ENCODE measurements at places on chromosomes 4 and X. TPM values are rescaled to one million over a fixed set of nuclear protein-coding genes. Genes with fewer than 3 reads are reported as not detected.

DNA sequence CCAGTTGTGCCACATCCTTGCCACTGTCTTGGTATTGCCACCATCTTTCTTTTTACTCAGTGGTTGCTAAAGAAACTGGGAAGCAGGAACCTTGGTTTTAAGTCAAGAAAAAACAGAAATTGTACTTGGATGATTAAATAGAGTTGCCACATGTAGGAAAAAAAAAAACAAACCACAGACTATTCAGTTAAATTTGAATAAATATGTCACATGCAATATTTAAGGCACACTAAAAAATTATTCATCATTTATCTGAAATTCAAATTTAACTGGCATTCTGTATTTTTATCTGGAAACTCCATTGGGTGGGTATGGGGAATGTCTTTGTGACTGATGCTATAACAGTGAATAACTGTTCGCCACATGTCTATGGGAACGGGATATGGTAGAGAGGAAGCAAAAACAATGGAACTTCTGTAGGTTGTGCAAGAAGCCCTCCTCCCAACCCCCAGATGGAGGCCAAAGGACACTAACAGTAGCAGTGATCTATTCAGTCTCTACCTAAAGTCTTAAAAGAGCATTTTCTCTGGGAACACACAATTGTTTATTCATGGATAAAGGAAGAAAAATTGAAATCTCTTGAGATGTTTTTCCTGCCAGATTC lies 57.0 kb upstream of the PLAC8 start:
- H3K36me3 ChIP-seq, result no peaks in the 10 kb centered on the region
- no peak for DNase-seq
- peaks cover 7% of the 10 kb centered on the region for H3K4me1 ChIP-seq

DNA sequence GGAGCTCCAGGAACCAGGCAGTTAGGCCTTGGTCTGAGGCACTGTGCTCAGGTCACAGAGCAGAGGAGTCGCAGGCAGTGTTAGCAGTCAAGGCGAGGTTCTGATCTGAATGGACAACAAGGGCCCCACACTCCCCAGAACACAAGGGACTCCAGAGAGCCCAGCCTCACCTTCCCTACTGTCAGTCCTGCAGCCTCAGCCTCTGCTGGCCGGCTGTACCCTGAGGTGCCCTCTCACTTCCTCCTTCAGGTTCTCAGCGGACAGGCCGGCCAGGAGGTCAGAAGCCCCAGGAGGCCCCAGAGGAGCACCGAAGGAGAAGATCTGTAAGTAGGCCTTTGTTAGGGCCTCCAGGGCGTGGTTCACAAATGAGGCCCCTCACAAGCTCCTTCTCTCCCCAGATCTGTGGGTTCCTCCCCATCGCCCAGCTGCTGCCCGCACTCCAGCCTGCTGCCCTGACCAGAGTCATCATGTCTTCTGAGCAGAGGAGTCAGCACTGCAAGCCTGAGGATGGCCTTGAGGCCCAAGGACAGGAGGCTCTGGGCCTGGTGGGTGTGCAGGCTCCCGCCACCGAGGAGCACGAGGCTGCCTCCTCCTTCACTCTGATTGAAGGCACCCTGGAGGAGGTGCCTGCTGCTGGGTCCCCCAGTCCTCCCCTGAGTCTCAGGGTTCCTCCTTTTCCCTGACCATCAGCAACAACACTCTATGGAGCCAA lies 26.2 kb downstream of the MAGEA9 start:
- H3K4me1 ChIP-seq, result no peaks in the 10 kb centered on the region
- no peaks in the 10 kb centered on the region for H3K27me3 ChIP-seq
- H3K27ac ChIP-seq, result no peak overlapping the region
- H3K36me3 ChIP-seq, result no peaks in the 10 kb centered on the region
- no peak overlapping the region for H3K4me3 ChIP-seq
- no peak for DNase-seq

DNA sequence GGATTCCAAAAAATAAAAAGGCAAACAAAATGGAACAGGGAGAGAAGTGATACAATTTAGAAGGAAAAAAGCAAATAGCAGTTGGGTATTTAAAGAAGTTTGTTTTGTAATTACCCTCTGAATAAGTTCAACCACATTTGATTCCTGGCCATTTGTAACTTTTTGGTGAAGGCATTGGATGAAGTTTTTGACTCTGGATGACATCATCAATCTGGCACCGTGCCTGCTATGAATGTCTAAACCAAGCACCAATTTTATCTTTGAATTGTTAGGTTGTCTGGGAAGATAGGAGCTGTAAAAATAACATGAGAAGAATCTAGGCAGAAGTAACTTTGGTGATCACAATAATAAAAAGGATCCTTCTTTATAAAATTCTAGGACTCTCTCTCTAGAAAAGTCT lies 29.5 kb downstream of the TMPRSS11A start:
- no peak overlapping the region for H3K27ac ChIP-seq
- no peaks in the 10 kb centered on the region for H3K27me3 ChIP-seq
- no peak overlapping the region for H3K4me3 ChIP-seq
- no peaks in the 10 kb centered on the region for H3K4me1 ChIP-seq
- DNase-seq, result no peak

DNA sequence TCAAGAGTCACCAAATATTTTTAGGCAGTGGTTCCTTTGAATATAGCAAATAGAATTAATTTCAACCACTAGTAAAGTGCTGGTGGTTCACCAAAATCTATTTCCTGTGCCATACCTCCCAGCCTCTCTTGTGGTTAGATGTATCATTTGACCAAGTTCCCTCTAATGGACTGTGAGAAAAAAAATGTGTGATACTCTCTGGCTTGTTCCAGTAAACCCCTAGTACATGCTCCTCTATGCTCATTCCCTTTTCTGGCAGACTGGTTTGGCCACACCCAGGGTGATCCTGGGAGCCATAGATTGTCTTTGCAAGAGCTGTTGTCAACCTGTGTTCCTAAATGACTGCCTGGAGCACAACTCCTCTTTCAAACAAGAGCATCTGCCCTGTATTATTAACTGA lies 109.5 kb downstream of the FRAS1 start:
- no peak for DNase-seq
- H3K27ac ChIP-seq, result no peak overlapping the region
- H3K36me3 ChIP-seq, result no peaks in the 10 kb centered on the region
- no peaks in the 10 kb centered on the region for H3K27me3 ChIP-seq
- no peaks in the 10 kb centered on the region for H3K4me1 ChIP-seq

C1QTNF7 gene
- total RNA-seq, result not detected

MAGEA6 gene
- 0.57 TPM for total RNA-seq

AFM gene
- not detected for total RNA-seq

Measured in HCT116 (cell line).